Activated T-cell treated with anti-CD3 and anti-CD28 coated beads for 24 hours (primary cell): ENCODE measurements at places on chromosomes 12 and 14.

DNA sequence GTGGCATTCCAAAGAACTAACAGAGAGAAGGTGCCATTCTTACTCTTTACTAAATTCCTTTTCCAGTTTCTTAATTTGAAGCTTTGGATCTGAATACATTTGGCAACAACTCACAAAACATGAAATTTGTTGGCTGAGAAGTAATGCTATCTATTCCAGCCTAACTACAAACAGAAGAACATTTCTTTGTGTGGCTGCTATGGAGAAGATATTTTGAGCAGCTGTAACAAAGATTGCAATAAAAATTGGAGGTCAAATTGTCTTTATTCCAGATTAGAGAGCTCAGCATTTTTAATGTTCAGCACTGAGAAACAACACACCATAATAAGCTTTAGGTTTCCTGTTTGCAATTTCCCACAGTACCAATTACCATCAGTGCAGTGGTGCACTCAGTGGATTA lies 835.8 kb upstream of the FLRT2 start:
- DNase-seq: no peak

DNA sequence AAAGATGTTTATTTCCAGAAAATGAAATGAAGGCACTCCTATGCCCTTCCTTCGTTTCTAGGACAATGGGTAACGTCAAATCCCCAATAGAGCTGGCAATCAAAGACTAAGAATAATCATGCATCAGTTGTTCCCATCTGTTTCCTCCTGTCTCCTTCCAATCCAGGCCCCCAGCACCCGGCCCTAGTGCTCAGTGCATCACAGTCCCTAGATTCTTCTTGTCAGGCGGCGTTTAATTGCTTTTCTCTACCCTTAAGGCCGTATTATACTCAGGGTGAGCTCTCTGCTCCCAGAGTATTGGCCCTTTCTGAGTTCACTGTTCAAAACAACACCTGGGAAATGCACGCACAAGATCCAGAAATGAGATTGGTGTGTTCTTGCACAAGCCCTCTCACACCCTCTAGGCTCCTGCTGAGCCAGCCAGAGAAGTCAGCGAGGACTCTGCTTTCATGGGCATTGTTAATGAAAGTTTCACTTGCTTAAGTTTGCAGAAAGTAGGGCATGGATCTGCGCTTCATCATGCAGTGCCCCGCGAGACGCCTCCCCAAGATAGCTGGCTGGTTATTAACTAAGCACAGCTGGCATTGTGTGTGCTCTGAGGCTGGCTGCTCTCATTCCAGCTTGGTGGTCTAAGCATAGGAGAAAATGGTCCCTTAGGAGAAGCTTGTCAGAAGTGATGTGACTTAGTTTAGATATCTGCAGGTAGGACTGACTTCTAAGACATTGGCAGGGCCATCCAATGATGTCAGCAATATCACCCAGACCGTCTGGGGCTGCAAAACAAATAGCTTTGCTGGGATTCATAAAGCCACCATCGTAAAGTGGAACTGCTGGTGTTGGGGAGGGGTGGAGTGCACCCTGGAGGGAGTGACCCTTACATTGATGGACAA lies 28.7 kb downstream of the CRACR2A start:
- DNase-seq: no peak

- no peak for DNase-seq
Measured at GRCh38 chr12:116220756-116221155, 56.7 kb downstream of the MED13L start.

GRCh38 chr12:18907127-18907526 lies 169.2 kb downstream of the CAPZA3 start:
- no peak for DNase-seq

DNA sequence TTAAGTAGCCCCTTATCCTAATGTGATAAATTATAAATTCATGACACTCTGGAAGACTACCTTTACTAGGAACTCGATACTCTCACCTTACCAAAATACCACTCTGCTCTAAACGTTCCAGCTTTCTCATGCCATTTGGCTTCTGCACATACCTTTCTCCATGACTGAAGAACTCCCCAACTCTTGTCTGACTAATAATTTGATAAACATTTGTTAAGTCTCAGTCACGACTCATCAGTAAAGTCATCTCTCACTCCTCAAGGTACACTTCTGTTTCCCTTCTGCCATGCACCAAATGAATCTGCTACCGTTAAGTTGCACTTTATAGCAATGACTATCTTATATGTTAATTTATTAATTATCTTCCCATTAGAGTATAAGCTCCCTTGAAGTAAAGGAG lies 498.3 kb upstream of the NOVA1 start:
- no peak for DNase-seq

DNA sequence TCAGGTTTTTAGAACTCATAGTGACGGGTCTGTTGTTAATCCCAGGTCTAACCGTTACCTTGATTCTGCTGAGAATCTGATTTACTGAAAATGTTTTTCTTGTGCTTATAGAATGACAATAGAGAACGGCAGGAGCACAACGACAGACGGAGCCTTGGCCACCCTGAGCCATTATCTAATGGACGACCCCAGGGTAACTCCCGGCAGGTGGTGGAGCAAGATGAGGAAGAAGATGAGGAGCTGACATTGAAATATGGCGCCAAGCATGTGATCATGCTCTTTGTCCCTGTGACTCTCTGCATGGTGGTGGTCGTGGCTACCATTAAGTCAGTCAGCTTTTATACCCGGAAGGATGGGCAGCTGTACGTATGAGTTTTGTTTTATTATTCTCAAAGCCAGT lies 34.4 kb downstream of the PSEN1 start:
- DNase-seq: no peak

- DNase-seq: no peak
Measured at GRCh38 chr14:45271858-45272537, 19.0 kb upstream of the MIS18BP1 start.

DNA sequence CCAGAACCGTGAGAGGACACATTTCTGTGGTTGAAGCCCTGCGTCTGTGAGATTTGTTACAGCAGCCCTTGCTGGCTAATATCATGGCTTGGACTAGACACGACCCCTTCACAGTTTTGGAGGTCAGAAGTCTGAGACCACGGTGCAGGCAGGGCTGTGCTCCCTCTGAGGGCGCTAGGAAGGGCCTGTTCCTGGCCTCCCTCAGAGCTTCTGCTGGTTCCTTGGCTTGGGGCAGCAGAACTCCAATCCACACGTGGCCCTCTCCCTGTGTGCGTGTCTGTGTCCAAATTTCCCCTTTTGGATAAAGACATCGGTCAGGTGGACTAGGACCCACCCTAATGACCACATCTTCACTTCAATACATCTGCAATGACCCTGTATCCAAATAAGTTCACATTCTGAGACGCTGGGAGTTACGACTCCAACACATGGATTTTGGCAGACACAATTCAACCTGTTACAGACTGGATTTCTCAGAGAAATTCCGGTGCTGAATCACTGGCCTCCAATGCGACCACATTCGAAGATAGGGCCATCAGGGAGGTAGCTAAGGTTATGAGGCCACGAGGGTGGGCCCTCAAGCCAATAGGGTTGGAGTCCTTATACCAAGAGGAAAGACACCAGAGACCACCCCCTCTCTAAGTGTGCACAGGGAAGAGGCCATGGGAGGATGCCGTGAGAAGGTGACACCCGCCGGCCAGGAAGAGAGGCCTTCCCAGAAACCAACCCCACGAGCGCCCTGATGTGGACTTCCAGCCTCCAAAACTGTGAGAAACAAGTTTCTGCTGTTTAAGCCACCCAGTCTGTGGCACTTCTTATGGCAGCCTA lies 43.6 kb upstream of the PPP2R5C start:
- no peak for DNase-seq

DNA sequence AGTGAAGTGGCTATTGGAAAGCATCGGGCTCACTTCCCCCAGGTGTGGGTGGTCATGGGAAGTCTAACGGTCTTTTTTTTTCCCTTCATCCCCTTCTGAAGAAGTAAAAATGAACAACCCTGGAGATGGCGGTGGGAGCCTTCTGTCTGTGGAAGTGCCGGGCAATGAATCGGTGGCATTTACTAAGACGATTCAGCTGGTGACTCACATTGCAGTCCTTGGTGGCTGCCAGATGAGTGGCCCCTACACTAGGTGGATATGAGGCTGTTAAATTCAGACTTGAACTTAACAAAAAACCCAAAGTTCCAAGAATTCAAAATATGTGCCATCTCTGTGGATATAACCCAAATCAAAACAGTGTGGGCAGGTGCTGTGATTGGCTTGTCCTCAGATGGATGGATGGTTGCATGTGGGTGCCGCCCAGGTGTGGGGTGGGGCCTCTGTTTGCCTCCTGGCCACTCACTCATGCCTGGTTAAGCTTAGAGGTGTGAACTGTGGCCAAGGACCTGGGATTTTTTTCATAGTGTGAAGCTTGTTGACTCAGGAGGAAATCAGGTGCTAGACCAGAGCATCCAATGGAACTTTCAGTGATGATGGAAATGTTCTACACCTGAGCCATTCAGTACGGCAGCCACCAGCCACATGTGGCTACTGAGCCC lies 176.7 kb upstream of the NOS1 start:
- no peak for DNase-seq

GRCh38 chr12:91397866-91398532 lies 215.4 kb upstream of the DCN start:
- DNase-seq: no peak

GRCh38 chr14:51996148-51996746 lies 6.9 kb downstream of the RTRAF start:
- DNase-seq: no peak

- DNase-seq: no peak
Measured at GRCh38 chr12:101619026-101619786, 24.4 kb downstream of the MYBPC1 start.

DNA sequence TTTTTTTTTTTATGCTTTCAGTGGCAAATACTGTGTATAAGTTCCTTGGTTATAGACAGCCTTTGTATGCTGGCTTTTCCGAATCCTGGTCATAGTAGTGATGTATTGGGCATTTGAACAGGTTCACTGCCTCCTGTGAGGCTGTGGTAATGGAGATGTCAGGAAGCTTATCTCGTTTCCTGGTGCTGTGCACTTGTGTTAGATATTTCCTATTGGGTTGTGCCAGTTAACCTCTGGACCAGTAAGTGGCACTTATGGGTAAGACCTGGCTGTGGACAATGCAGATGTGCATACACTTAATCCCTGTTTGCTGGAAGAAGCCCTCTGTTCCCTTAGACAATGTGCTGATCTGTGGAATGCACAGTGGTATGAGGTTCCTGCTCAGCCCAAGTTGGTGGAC lies 135.4 kb upstream of the KITLG start:
- no peak for DNase-seq

DNA sequence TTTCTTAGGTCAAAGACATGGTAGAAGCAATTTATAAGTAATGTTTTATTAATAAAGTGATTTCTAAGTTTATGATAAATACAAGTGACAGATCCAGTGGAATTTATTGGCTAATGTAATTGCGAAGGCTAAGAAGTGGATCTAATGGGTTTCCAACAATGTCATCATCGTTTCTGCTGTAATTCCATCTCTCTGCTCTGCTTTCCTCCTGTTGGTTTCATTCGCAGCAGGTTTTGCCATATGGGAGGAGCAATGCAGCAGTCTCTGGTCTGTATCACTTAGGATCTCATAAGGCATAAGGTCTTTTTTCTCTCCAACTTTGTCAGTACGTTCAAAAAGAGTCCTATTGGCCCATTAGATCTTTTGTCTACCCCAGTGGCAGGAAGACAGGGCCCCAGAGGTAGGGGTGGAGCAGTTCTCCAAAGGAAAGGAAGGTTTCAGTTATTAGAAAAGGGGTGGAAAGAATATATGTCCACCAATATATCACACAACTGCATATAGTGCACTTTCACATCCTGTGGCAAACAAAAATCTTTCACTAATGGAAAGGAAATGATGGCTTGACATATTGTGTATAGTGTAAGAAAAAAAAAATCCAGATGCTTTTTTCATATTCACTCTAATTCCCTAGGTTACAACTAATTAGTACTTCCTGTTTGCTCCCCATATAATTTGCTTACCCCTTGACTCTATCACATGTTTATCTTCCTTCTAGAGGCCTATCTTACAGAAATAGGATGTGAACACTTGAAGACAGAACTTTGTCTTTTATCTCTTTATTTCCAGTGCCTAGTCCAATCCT lies 451.3 kb downstream of the ZFP36L1 start:
- DNase-seq: no peak

GRCh38 chr14:86961106-86961716 lies 1031.8 kb downstream of the GALC start:
- DNase-seq: no peak

- DNase-seq: no peak
Measured at GRCh38 chr12:6469609-6470374, 685 bp downstream of the VAMP1 start.

DNA sequence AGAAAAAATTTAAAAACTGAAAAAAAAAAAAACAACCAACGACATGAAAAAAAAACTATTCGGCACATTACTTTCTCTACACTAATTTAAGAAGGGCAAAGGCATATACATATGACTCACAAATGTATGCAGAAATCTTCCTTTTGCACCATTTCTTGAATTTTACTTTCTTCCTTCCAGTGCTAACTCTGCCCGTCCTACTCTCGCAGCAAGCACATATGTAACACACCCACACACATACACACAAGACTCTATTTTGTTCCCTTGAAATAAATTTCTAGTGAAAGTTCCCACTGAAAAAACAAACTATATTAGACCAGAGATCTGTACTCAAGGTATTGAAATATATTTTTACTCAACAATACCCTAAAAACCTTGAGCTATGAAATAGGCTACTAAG lies 14.6 kb downstream of the BTG1 start:
- DNase-seq: no peak

DNA sequence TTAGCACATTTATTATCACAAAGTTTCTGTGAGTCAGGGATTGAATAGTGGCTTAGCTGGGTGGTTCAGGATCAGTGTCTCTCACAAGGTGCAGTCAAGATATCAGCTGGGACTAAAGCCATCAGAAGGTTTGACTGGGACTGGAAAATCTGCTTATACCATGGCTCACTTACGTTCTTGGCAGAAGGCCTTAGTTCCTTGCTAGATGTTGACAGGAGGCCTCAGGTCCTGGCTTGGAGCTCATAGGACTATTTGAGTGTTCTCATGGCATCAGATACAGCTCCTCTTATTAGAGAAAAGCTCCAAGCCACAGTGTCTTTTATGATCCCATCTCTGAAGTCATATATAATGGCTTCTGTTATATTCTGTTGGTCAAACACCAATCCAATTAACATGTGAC lies 127.3 kb downstream of the SLC6A15 start:
- no peak for DNase-seq

- no peak for DNase-seq
Measured at GRCh38 chr12:9127484-9127883, 11.8 kb upstream of the A2M start.

DNA sequence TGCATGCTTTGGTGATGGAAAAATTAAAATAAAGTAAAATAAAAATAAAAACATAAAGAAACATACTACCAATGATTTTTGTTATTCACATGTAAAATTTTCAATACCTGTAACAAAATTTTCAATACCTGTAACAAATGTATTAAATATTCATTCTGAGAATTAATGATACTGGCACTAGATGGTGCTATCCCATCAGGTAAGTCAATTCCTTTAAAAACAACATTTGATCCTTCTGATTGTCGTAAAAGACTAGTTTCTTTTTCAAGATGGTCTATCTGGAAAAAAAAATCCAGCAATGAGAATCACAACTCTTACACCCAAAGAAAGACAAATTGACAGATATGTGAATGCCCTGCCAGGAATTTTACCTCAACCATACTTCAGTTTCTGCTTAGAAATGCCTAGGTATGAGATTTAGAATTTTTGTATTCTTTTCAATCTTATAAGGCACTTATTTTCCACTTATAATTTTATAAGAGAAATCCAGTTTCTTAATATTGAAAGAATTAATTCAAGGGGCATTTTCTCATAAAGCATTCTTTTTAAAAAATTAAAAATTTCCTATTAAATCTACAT lies 30.7 kb downstream of the CEP290 start:
- DNase-seq: no peak
